ENCODE measurements at places on chromosomes 1 and 21.

DNA sequence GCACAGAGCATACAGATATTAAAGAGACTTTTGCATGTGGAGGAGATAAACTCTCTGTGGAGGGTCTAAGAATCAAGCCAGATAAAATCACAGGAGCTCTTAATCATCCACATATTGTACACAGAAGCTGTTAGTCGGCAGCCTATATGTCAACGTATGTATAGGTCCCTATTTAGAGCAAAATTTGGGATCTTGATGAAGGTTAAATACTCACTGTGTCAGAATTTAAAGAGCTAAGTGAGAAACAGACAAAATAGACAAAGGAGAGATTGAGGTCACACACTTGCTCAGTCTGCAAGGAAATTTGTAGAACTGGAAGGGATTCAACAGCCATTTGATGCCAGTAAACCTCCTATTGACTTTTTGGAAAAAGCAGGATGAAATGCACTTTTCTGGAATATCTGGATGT is 4.1 kb upstream of the IRF2BP2 start:
- no peak for DNase-seq

DNA sequence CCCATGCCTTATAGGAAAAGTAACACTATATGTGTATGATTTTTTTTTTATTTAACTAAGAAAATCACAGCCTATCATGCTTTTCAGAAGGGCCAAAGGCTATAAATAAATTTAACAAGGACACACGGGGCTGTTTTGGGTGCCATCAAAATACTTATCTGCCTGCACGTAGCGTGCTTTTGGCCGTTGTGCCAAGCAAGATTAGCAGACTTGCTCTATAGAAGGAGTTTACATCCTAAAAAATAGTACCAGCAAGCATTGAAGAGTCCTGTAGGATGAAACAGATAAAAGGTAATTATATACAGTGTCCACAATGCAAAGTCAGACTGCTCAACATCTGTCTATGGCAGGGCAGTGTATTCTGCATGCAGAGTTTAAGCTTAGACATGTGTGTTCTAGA is 3.7 kb downstream of the OLIG1 start:
- DNase-seq: no peak

GRCh38 chr1:91569411-91570119 is 68.9 kb downstream of the CDC7 start:
- DNase-seq: no peak

DNA sequence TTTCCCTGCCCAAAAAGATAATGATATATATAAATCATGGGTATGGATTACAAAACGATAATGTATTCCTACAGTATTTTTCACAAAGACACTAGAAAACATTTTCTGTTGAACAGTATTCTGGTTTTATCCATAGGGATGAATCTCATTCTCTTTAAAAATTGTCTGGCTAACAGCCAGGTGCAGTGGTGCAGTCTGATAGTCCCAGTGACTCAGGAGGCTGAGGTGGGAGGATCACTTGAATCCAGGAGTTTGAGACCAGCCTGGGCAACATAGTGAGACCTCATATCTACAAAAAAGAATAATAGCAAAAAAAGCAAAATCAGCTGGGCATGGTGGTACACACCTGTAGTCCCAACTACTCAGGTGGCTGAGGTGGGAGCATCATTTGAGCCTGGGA is 23.3 kb downstream of the PIP5K1A start:
- no peak for DNase-seq

- no peak for DNase-seq
Observed at GRCh38 chr1:8135250-8135649, 109.1 kb upstream of the ERRFI1 start.

DNA sequence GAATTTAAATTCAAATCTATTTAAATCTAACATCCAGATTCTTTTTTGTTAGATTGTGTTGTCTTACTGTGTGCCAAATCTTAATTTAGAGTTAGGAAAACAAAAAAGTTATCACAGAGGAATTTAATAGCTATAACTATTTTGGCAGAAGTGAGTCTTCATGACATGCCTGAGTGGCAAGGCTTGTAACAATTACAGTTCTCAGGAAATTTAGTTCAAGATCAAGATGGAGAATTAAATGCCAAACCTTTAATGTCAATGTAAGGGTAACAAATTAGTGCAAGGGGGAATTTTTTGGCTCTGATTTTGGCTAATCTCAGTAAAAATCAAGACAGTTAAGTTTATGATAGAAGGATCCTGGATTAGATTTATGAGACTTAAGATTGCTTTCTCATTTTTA is 58.4 kb downstream of the GDAP2 start:
- DNase-seq: no peak

DNA sequence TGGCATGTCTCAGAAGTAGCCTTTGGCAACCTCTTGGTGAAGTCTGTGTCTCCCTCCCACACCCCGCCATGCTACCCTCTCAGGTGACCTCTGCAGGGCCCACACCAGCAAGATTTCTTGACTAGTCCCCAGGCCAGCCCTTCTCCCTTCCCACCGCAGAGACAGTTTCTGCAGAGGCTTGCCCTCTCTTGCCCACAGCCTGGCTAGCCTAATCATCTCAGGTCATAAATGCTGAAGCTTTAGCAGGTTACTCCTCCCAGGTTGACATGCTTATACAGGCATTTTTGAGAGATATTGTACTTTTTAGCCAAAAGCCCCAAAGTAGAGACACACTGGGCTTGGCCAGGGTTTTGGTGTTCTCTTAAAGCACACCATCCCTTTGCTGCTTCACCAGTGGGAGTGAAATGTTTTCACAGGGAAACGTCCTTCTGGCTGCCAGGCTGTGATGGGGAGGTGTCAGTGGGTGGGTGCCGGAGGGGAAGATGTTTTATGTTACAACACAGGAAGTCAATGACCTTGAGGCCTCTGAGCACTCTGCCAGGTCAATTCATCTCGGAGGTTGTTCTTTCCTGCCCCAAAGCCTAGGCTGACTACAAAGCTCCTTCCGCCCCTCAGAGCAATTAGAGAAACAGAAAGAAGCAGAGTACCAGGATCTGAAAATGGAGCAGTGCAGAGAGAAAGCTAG is 58.5 kb downstream of the STYXL2 start:
- DNase-seq: no peak

- DNase-seq: no peak
Observed at GRCh38 chr1:108913105-108913948, 36.5 kb downstream of the GPSM2 start.

DNA sequence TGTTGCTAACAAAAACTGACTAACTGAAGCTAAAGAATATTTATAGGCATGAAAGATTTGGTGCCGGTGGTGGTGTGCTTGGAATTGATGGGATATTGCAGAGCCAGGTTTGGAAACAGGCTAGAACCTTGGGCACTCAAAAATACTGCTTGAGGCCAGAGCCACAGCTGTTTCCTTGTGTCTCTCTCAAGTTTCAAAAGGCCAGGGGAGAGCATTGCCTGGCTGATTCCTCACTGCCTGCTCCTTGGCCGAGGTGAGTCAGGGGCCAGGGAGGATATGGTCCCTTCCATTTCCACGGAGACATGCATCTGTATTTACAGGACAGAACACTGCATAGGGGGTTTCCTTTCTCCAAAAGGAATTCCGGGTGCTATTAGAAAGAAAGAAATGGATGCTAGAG is 36.1 kb upstream of the IVNS1ABP start:
- no peak for DNase-seq

GRCh38 chr1:205600085-205600484 is 31.7 kb downstream of the ELK4 start:
- no peak for DNase-seq

GRCh38 chr1:37605806-37606474 is 10.2 kb upstream of the GNL2 start:
- no peak for DNase-seq

All from nucleus accumbens (tissue), 56 donors.